ENCODE measurements at places on chromosomes 2 and 18.

DNA sequence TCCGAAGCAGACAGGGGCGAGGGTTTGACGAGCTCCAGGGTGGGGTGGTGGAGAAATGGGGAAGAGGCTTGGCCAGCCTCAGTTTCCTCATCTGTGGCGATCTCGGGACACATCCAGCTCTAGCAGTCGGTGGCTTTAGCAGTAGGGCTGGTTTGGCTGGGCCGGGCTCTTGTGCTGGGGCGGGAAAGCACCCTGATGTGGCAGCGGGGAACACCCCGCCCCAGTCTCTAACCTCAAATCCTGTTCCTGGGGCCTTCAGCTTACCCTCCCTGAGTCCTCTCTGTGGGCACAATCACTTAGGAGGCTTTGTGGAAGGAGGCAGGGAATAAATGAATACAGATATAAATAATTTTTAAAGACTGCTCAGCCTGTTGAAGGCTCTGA, 26.5 kb upstream of the MCFD2 start:
- DNase-seq = no peak

GRCh38 chr2:169853041-169853668, 25.9 kb downstream of the UBR3 start:
- no peak for DNase-seq

DNA sequence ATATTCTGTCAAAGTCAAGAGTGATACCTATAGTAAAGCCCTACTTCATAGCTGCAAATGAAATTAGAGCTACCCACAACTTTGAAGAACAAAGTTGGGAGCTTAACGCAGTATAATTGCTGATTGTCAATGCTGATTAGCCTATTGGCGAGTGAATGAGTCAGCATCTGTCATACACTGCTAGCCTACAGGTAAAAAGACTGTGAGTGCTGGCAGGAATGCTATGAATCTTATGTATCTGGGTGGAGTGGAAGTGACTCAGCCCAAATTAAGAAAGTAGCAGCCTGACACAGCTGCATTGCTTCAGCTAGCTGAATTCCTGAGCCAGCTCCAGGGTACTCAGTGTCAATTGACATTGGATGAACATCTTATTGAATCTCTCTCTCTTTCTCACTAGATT, 179.4 kb upstream of the DCC start:
- DNase-seq = no peak

DNA sequence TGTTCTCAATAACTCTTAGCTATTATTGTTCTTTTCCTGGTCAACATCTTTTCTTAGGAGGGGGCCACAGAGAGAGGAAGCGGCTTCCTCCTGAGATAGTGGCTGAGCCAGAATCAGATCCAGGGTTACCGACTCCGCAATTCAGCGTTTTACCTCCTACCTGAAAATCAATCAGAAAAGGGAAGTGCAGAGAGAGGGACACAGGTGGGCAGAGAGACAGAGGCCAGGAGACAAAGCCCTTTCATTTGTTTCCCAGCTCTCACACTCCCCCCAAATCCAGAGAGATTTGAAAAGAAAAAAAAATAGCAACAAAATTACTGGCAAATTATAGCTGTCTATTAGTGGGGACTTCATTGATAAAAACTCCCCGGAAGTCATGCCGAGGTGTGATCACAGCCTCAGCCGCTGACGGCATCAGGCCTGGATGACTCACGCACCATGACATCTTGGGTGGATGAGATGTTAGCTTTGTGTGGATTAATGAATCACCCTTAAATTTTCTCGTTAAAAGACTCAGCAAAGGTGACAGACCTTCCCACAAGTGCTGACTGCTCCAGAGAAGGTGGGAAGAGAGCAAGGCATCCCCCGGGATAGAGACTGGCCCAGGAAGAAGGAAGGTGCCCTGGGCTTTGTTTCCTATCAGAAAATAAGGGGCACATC, 120.7 kb downstream of the LOXHD1 start:
- no peak for DNase-seq

DNA sequence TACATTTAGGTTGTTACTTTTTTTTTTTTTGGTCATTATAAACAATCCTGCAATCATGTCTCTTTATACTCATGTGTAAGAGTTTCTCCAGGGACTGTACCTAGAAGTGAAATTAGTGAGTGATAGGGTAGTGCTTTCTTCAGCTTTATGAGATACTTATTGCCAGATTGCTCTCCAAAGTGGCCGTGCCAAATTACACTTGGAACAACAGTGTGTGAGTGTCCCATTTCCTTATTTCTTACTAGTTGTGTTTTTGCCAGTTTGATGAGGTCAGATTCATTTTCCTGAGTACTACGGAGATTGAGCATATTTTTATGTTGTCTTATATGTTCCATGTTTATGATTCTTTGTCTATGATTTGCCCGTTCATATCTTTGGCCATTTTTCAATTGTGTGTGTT, 39.2 kb downstream of the GALNT1 start:
- no peak for DNase-seq

- peak; percentile 59 for DNase-seq
Observed at GRCh38 chr18:12278741-12279682, 24.9 kb downstream of the CIDEA start.

DNA sequence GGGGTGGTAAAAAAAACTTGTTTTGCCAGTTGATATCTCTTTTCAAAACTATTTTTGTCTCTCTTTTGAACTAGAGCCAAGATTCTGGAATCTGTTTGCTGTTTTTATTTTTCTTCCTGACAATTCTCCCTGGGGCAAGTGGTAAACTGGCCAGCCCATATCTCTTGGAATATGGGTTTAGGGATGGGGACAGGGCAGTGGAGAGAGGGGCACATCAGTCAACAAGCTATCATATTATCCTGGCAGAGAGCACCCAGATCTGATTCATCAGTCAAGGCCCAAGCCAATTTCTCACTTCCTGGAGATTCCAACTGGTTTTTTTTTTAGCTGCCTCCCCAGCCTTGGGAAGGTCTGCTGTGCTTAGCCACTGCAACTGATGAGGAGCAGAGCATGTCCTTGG, 52.3 kb downstream of the ARHGAP28 start:
- DNase-seq = no peak

GRCh38 chr2:101946372-101947039, 45.3 kb upstream of the IL1R2 start:
- no peak for DNase-seq

DNA sequence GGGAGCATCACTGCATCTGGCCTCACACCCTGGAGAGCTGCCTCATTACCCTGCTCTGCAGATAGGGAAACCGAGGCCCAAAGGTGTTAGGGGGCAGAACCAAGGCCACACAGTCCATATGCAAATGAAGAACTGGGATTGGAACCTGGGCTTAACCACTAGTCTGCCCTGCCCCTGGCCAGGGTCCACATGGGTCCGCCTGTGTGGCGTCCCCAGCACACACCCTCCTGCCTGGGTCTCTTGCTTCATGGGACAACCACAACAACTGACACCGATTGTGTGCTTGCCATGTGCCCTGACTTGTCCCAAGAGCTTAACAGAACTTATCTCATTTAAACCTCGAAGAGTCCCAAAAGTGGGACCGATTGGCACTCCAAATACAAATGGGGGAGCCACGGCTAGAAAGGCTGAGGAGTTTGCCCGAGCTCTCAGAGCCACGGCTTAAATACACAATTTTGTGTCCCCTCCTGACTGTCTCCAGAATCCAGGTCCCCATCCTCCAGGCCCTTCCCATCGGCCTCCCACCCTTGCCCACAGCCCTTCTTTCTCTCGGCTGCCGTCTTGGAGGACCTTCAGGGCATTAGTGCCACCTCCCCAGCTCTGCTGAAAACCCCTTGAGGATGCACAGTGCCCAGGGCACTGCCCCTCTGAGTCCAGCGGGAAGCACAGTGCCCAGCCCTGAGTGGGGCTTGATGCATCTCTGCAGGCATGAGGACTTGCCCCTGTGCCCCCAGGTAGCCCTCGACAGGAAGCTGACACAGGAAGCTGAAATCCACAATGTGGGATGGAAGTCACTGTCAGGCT, 5.8 kb upstream of the DUSP2 start:
- no peak for DNase-seq

DNA sequence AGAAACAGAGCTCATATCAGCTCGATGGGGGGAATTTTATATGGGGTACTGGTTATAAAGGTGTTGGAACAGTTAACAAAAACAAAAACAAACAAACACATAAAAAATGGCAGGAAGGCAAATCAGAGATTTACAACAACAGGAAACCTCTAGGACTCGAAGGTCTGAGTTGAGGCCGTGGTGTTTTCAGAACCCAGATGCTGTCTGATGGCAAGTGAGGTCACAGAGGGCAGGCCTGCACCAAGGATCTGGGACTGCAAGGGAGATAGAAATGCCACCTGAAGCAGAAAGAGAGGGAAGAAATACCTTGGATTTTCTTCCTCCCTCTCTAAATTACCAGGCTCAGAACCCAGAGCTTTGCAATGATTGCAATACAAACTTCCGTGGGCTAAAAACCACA, 429.5 kb downstream of the ZNF521 start:
- no peak for DNase-seq

- no peak for DNase-seq
Observed at GRCh38 chr18:23459530-23459921, 6.4 kb downstream of the RIOK3 start.

DNA sequence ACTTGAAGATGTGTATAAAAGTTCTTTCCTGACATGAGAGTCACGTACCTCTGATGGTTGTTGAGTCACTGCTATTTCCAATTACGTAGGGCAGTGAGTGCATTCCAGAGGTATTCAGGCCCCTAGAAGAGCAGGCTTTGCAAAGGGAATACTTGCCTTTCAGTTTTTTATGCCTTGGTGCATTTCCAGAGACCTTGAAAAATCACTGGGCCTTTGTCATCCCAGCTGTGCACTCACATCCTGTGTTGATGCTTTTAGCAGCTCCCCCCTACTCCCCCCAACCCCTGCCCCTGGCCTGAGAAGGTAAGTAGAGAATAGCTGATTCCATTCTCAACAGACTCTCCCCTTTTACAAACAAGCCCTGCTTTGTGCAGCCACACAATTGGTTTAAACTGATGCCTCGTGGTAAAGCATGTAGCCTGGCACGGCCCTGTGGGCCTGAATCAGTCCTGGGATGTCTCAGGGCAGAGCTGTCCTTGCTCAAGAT, 174.2 kb downstream of the PRPF40A start:
- no peak for DNase-seq

GRCh38 chr2:4507661-4508060, 804.3 kb downstream of the DCDC2C start:
- no peak for DNase-seq

GRCh38 chr18:75208155-75208835, 644 bp downstream of the PTGR3 start:
- DNase-seq = peak; percentile 44

DNA sequence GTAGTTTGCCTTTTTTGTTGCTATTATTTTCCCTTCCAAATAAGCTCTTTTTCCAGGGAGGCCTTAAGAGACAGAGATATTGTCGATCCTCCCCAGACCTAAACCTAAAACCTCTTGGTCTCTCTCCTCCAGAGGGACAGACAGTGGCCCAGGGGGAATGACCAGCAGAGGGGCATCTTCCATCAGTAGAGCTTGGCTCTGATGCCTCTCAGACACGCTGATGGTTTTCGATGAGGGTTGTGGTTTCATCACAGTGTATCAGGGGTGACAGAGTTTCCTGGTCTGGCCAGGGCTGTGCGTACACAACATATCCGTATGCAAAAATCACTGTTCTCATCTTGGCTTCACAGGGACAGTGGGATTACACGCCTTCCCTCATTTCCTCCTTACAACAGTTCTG, 68.6 kb downstream of the GATA6 start:
- DNase-seq = no peak

GRCh38 chr2:112472547-112473263, 9.3 kb upstream of the TTL start:
- DNase-seq = no peak

GRCh38 chr2:120881981-120882788, 146.5 kb downstream of the GLI2 start:
- DNase-seq = peak; percentile 29

DNA sequence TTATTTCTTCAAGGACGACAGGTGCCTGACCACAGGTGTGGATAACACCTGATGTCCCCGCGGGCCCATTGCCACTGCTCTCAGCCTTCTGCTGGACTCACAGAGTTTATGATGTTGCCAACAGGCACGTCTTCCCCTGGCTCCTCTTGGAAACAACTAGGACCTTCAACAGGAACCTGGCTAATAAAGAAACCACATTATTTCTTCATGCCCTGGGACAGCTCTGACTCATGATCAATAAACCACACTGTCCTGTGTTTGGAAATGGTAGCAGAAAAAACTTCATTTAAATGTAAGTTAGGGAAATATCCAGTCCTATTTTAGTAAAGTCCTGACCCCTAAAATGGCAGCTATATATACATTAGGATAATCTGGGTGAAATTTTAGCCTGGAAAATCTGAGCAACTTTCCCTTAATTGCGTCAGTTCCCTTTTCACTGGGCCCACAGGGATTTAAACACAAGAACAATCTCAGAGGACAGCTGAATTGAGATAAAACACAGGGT, 158.9 kb downstream of the VAPA start:
- no peak for DNase-seq

DNA sequence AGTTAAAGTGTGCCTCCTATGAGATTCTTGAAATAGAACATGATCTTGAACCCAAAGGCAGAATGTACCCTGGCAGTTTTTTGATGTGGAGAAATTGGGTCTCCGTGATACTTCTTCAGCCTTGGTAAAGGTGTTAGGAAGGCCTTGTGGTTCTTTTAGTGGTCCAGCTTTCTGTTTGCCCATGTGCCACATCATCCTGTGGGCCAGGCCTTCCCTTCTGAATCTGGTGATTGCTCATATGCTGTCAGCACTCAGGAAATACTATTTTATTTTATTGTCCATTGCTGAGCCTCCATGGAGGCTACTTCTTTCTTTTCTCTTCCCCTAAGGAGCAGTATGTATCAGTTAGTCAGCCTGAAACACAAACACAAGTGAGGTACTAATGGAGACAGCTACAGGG, 52.9 kb downstream of the CCDC141 start:
- DNase-seq = no peak
